RKO (cell line): ENCODE measurements at places on chromosomes 13 and 19.

DNA sequence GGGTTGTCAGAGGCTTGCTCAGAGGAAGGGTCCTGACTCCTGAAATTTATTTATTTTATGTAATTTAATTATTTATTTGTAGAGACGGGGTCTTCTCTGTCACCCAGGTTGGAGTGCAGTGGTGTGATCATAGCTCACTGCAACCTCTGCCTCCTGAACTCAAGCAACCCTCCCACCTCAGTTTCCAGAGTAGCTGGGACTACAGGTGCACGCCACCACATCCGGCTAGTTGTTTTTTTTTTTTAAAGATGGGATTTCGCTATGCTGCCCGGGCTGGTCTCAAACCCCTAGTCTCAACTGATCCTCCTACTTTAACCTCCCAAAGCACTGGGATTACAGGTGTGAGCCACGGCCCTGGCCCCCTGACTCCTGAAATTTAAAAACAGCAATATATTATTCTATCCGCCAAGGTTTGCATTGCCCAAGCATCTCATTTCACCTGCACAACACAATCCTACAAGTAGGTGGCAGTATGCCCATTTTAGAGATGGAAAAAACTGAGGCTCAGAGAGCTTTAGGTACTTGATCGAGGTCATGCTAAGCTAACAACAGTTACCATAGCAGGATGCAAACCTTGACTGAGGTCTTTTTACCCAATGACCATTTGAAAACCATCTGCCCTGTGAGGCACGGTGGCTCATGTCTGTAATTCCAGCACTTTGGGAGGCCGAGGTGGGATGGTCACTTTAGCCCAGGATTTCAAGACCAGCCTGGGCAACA is 18.1 kb downstream of the ARHGEF18 start:
- DNase-seq: peak; percentile 75

GRCh38 chr19:54188215-54188871 is 1.0 kb downstream of the MBOAT7 start:
- DNase-seq: peak; percentile 73

- DNase-seq: peak; percentile 16
These were observed 1.2 kb downstream of the POLR1D start for GRCh38 chr13:27622881-27623280.

DNA sequence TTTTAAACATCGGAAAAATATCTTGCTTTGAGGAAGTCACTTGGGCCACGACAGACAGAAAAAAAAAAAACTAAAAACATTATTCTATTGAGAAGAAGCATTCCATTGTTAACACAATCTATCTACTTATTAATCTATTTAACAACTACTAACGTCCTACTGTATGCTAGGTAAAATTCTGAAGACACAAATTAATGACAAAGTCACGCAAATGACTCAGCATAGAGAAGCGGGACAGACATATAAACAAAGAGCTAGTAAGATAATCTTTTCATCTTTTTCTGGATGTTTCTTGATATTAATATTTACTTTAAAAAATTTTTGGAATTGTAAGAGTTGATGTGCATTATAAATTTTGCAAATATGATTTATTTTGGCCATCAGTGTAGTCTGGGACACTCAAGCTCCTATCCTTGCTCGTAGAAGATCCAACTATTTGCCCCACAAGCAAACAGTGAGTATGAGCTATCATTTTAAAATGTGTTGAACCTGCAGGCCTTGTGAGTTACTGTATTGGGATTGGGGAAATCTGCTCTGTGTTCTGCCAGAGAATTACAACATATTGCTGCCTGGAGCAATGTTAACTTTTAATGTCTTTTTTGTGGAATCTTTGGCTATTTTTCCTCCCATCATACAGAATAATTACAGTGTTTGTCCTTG is 109.1 kb downstream of the PCDH9 start:
- DNase-seq: no peak

- DNase-seq: no peak
These were observed 188.2 kb upstream of the TSC22D1 start for GRCh38 chr13:44764302-44764692.

DNA sequence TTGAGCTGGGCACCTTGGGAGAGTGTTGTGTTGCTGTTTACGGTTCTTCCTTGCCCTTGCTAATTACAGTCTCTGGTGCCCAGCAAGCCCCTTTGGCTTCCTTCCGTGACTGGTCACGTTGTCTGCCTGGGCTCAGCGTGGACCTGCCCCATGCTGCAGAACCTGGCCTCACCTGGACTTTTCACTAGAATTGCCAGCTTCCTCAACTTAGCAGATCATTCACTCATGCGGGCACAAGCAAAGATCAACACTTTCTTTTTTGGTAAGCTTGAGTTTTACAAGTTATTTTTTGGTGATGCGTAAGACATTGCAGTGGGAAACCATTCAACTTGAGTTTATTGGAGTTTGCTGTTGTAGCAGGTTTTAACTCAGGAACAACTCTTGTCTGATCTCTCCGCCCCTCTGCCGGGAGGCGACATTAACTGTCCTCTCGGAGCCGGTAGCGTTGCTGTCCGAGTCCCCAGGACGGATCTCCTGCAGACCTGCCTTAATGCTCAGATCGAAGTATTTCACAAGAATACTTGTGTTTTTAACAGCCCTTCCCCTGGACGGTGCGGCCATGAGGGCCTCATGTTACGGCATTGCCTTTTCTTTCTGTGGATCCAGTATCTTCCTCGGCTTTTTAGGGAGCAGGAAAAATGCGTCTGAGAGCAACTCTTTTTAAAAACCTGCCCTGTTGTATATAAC is 15.7 kb upstream of the TEX29 start:
- no peak for DNase-seq
